ENCODE measurements at places on chromosomes 11 and 22.
A peak's percentile ranks its signal among the peaks of the same experiment; 100 is the strongest.

DNA sequence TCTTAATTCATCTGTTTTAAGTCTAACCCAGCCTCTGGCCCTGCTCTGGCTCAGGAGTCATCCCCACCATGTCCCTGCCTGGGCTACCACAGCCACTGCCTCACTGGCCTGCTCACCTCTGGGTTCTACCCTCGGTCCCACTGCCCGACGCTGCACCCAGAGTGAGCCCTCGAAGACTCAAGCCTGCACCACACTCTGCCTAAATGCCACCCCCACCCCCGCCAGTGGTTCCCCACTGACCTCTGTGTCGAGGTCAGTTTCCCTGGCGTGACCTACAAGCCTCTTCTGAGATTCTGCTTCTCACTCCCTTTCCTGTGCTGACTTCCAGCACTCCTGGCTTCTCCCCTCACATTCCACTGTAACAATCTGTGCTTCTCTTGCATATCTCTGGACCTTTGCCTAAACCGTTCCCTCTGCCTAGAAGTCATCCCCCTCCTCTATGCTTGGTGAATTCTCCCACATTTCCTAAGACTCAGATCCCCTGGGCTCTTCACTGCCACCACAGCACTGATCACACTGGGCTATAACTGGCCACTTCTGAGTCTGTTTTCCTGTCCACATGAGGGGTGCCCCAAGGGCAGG is 12.5 kb upstream of the PDE2A start:
- DNase-seq = peak; percentile 32

- peak; percentile 97 for DNase-seq
Observed at GRCh38 chr11:57424792-57425564, 1.9 kb downstream of the SLC43A3 start.

DNA sequence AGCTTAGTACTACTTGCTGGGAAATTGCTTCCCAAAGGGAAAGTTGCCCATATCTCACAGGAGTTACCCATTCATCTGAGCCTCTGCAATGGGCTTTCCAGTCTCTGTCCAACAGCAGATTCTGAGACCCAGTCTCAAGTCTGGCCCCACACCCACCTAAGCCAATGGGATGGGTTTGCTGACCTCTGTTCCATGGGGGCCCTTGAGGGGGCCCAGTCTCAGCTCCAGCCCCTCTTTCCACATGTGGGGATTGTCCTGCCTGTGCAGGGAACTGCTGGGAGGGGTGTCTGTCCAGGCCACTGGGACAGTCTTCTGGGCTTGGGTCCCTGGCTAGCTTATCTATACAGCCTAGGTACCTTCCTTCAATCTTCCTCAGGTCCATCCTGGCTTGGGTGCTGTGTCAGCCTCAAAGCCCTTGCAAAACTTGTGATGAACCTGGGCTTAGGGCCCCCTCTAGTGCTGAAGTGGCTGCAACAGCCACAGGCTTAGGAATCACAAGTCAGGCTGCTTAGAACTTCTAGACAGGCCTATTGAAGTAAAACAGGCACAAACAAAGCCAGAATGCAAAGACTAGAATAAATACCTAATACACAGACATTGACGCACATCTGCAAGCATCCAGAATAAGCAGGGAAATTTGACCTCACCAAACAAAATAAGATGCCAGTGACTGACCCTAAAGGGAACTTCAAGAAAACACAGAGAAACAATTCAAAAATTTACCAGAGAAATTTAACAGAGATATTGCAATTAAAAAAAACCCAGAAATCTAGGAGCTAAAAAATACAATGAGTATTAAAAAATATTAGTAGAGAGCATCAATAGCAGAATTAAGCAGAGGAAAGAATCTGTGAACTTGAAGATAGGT is 11.7 kb upstream of the PATL1 start:
- DNase-seq = peak; percentile 93

- DNase-seq = no peak
Observed at GRCh38 chr11:109865548-109866186, 227.5 kb upstream of the ZC3H12C start.

GRCh38 chr11:76041208-76041607 is 165.1 kb downstream of the WNT11 start:
- DNase-seq = no peak

DNA sequence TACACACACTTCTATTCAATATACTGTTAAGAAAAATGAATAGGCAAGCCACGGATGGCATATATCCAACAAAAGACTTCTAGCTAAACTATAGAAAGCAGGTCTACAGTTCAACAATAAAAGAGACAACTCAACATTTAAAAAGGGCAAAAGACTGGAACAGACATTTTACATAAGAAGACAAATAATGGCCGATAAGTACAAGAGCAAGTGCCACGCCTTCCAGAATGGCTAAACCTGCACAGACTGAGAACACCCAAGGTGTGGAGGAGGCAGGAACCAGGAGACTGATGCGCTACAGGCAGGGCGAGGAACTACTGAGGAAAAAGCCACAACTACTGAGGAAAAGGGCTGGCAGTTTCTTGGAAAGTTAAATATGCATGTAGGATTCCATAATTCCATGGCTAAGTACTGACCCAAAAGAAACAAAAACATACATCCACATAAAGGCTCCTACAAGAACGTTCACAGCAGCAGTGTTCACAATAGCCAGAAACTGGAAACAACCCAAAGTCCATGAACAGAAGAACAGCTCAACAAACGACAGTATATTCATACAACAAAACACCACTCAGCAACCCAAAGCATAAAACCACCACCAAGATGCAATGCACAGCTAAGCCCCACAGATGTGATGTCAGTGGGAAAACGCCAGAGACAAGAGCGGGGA is 9.6 kb upstream of the MOB2 start:
- no peak for DNase-seq

DNA sequence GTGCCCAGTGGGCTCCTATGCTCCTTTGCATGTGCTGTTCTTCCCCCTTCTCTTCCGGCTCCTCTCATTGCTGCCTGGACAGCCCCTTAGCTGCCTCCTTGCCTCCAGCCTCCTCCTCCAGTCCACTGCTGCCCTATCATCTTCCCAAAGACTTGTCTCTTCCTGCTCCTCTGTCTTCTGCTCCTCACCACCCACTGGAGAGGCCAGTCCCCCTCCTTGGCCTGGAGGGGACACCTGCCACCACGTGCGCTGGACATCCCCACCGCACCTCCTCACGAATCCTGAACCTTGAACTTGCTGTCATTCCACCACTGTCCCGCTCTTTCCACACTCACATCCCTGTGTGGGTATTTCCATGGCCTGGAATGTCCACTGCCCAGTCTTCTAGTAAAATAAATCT is 49.8 kb downstream of the MICAL2 start:
- no peak for DNase-seq

GRCh38 chr11:45409587-45409986 is 123.4 kb upstream of the SYT13 start:
- DNase-seq = no peak

GRCh38 chr22:39997939-39998726 is 3.4 kb downstream of the FAM83F start:
- peak; percentile 30 for DNase-seq

- no peak for DNase-seq
Observed at GRCh38 chr11:109945626-109946321, 147.4 kb upstream of the ZC3H12C start.

GRCh38 chr11:19817265-19817851 is 104.7 kb downstream of the NAV2 start:
- DNase-seq = no peak

DNA sequence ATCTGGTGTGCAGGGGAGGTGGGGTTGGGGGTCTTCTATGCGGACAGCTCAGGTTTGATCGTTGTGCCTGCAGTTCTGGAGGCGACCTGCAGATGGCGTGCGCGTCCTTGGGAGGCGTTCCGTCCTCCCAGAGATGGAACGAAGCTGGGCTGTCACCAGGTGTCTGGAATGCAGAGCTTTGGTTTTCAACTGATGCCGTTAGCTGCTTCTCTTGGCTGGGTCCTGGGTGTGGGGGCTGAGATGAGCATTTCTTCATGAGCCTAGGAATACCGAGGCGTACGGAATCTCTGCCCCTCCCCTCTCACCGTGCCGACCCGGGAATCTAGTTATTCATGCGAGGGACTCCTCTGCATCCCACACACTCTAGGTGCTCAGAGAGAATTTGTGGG is 98.6 kb downstream of the CEP164 start:
- DNase-seq = peak; percentile 66

- DNase-seq = no peak
Observed at GRCh38 chr11:21896746-21897602, 295.9 kb upstream of the ANO5 start.

- DNase-seq = no peak
Observed at GRCh38 chr11:118092907-118093571, 6.3 kb upstream of the SMIM35 start.

DNA sequence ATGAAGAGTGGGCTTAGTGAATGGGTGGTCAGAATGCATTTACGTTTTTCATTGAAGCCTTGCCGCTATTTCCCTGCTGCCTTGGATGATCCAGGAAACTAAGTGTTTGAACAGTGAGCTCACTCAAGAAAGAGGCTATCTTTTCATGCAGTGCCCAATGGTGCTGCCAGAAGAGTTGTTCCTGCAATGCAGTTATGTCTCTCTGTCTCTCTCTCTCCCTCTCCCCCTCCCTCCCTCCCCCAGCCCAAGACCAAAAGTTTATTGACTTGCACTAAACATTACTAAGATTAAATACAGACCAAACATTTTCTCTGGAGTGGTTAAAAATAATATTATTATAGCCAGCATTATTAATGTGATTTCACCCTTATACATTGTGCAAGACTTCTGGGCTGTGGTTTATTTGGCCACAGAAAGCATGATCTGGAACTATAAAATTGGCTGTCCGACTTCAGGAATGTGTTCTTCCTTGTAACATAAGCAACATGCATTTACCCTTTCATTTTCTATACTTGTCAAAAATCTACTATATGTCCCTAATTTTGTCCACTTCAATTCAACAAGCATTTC is 6.6 kb upstream of the FUT4 start:
- peak; percentile 73 for DNase-seq

- DNase-seq = peak; percentile 83
Observed at GRCh38 chr11:83249972-83250593, 36.1 kb downstream of the CCDC90B start.

DNA sequence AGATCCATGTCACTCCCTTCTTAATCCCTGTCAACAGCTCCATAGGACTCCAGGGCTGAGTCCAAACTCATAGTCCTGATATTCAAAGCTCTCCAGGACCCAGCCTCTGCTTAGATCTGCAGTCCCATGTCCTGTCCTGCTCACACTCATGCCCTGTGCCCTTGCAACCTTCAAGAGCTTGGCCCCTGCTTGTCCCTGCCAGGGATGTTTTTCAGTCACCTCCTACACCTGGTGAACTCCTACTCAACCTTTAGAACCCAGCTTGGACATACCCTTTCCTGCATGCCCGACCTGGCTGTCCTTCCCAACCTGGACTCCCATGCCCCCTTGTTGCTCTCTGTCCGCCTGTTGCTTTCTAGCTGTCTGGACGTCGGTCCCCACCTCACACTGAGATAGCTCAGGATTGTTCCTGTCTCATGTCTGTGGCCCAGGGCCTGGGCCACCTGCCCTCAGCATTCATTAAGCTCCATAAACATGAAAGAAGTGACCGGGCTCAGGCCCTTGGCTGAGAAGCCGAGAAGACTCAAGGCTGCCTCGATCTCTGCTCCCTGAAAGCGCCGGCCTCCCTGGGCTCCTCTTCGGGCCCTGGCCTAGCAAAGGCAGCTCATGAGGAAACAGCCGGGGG is 48.8 kb upstream of the RTL6 start:
- DNase-seq = no peak

DNA sequence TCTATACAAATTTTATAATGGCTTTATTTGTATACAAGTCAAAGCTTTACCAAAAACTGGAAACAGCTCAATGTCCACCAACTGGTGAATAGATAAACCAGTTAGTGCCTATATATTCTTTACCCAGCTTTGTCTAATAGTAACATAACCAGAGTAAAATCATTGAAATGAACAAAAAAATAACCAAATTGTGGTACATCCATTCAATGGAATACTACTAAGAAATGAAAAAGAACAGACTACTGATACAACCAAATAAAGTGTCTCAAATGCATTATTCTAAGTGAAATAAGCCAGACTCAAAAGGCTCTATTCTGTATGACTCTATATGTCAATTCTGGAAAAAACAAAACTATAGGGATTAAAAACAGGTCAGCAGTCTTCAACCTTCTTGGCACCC is 40.9 kb upstream of the LDLRAD3 start:
- DNase-seq = no peak

DNA sequence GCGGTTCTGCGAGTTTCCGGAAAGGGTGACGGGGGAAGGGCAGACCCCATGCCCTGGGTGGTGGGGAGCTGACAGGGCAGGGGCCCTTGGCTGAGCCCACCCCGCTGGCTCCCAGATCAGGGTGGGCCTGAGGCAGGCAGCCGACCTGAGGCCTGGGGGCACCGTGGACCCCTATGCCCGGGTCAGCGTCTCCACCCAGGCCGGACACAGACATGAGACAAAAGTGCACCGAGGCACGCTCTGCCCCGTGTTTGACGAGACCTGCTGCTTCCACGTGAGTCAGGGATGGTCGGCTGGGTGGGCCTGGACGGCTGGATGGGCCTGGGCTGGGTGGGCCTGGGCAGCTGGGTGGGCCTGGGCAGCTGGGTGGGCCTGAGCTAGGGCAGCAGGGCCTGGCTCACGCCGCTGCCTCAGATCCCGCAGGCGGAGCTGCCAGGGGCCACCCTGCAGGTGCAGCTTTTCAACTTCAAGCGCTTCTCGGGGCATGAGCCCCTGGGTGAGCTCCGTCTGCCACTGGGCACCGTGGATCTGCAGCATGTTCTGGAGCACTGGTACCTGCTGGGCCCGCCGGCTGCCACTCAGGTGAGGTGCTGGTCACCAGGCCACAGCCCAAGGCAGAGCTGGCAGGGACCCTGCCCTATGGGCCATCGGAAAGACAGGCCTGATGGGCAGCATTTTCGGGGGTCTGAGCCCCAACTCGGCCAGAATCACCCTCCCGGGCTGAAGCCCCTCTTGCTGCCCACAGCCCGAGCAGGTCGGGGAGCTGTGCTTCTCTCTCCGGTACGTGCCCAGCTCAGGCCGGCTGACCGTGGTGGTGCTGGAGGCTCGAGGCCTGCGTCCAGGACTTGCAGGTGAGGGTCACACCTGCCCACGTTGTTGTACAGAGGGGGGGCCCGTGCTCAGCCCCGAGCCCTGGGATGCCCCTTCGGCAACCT is 1.5 kb downstream of the SYT8 start:
- DNase-seq = no peak

GRCh38 chr11:73117071-73117470 is 25.0 kb downstream of the FCHSD2 start:
- DNase-seq = no peak

DNA sequence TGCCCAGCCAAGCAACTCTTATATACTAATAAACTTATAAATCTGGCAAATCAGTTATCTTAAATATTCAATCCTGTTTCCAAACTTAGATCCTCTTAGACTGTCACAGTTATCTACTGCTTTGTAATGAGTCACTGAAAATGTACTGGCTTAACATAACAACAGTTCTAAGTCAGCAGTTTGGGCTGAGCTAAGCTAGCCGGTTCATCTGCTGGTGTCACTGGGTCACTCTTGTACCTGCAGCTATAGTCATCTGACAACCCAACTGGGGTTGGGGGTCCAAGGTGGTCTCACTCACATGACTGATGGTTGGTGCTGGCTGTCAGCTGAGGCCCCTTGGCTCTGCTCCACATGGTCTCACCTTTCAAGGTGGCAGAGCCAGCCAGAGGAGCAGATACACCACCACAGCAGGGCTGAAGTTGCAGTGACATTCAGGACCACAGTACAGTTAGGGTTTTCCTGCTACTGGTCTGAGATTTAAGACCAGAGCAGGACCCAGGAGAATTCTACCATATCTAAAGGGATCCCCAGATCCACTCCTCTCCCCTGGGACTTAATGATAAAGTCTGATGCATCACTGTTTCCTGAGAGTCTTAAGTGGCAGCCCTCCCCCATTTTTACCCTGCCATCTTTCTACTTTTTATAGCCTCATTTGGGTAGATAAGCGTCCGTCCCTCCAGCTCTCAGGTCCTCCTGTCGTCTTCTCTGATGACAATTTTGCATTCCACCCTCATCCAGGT is 7.9 kb upstream of the MACROD1 start:
- peak; percentile 42 for DNase-seq

GRCh38 chr11:64056213-64056785 is 20.6 kb downstream of the FLRT1 start:
- DNase-seq = no peak

Data from choroid plexus epithelial cell (primary cell).